Activated CD4-positive, alpha-beta T cell treated with anti-CD3 and anti-CD28 coated beads, Interleukin-2, amount 10 ng/mL, durations not matched to agents 24 days and 14 days (primary cell): ENCODE measurements at places on chromosomes 5 and 9. TPM values are rescaled to one million over a fixed set of nuclear protein-coding genes. Genes with fewer than 3 reads are reported as not detected.

DNA sequence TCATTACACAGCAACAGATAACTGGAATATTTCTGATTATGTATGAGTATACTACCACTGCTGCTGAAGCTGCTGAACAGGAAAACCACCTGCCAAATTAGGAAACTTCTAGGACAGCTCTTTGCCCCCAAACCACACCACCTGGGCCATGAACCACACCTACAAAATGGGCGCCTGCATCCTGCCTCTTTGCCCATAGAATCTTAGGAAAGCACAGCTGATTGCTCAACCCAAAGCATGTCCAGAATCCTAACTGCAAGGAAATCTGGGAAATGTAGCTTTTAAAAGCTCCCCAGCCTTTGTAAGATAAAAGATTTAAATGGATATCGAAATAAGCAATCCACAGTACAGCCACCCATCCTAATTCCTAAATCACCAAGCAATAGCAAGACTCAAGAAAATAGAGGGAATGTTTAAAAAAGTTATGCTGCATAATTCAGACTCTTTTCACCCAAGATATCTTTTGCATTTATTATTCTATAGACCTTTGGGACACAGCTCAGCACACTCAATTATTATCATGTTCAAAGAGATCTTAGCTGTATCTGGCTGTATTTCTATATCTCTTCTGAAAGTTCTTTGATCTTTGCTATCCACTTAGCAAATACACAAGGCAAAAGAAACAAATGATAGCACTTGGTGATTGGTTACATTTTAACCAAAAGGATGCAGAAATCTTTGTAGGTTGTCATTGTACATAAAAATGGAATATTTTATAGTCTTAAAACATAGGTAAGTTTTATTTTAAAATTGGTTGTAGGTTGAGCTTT lies 6.8 kb upstream of the C9orf152 start:
- no peak for DNase-seq

DNA sequence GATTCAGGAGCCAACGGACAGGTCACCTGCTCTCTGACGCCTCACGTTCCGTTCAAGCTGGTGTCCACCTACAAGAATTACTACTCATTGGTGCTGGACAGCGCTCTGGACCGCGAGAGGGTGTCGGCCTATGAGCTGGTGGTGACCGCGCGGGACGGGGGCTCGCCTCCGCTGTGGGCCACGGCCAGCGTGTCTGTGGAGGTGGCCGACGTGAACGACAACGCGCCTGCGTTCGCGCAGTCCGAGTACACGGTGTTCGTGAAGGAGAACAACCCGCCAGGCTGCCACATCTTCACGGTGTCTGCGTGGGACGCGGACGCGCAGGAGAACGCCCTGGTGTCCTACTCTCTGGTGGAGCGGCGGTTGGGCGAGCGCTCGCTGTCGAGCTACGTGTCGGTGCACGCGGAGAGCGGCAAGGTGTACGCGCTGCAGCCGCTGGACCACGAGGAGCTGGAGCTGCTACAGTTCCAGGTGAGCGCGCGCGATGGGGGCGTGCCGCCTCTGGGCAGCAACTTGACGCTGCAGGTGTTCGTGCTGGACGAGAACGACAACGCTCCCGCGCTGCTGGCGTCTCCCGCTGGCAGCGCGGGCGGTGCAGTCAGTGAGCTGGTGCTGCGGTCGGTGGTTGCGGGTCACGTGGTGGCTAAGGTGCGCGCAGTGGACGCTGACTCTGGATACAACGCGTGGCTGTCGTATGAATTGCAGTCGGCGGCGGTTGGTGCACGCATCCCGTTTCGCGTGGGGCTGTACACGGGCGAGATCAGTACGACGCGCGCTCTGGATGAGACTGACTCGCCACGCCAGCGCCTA lies 1.7 kb downstream of the PCDHA10 start:
- no peak for DNase-seq

DNA sequence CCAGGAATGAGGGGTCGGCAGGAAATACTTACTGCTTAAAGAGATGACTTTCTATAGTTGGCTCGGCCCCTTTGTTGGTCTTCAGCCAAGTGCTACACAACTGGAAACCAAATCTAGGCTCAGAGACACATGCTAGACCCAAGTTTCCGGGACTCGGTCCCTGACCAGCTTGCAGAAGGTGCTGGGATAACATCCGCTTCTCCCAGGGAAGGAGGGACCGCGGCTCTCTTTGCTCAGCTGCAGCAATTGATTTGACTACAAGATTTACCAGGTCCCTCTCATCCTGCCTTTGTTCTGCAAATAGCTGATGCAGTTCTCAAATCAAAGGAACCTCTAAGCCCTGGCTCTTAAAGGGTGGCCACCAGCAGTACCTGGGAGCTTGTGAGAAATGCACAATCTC lies 314.7 kb downstream of the MLLT3 start:
- no peak for DNase-seq

DNA sequence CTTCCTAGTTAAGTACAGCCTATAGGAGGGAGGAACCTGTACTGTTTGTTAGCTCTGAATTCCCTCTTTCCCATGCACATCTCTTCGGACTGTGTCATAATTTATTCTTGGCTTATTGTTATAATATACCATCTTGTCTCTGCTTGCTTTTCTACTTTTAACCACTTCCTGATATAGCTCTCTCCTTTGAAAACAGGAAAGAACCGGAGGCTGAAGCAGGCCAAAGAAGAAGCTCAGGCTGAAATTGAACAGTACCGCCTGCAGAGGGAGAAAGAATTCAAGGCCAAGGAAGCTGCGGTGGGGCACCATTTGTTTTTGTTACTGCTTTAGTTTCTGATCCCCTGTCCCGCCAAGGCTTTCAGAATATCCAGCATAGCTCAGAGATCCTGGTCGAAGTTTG lies 4.8 kb downstream of the ATP6V1G1 start:
- DNase-seq = peak; percentile 90

GRCh38 chr5:143554918-143555477 lies 151.5 kb upstream of the NR3C1 start:
- DNase-seq = no peak

- DNase-seq = no peak
These were observed at the start of gene ARL14EPL for GRCh38 chr5:116032094-116032517. ARL14EPL (plus strand) TSS chr5:116032472; CDS start chr5:116051466, 18,994 bp downstream.

- DNase-seq = no peak
These were observed 23.9 kb downstream of the SPARC start for GRCh38 chr5:151662805-151663204.

- no peak for DNase-seq
These were observed 53.9 kb downstream of the ERAP1 start for GRCh38 chr5:96753848-96754247.

DNA sequence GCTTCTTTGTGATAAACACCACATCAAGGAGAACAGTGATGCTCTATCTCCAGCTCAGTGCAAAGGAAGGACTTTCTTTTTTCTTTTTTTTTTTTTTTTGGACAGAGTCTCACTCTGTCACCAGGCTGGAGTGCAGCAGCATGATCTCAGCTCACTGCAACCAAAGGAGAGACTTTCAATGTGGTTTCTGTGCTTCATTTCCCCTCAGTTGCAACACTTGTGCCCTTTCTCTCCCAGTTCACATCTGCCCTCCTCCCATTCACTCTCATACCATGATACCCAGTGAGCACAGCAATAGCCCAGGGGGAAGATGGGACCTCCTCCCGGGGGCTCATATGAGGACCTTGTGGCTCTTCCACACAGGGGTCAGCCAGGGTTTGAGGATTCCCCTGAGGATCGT lies 110.0 kb downstream of the MTRR start:
- no peak for DNase-seq

DNA sequence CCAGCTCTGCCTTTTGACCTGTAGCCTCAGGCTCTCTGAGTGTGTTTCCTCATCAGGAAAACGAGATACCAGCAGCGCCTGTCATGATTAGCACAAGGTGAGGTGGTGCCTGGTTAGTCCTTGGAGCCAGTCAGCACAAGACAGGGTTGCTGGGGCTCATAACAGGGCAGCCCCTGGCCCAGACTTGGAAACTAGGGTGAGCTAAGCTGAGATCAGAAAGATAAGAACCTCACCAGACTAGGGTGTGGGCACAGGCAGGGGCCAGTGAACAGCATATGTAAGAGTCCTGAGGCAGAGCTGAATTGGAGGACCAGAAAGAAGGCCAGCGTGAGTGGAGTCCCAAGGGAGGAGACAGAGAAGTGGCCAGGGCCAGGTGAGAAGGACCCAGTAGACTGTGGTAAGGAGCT lies 42.7 kb upstream of the FUBP3 start:
- no peak for DNase-seq

DNA sequence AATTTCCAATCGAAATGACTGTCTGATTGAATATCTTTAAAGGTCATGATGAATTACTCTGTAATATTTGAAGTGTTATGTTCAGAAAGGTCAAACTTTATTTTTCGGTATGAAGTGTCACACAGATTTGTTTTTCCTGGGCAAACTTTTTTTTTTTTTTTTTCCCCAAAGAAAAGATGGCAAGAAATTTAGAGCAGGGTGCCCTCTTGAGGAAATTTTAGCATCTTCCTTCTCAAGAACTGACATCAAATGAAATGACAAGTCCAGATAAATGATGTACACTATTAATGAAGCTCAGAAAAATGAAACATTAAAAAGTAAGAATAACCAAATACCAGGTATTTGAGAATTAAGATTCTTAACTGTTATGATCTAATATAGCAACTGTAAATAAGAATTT lies 123.6 kb downstream of the INVS start:
- no peak for DNase-seq

MYOT gene
- not detected in 2 replicates for total RNA-seq

PCA3 gene
- total RNA-seq = not detected in 2 replicates

ERCC6L2 gene
- 32.1 and 35.7 TPM in 2 replicates for total RNA-seq
